ENCODE measurements at places on chromosomes 6 and 20.

DNA sequence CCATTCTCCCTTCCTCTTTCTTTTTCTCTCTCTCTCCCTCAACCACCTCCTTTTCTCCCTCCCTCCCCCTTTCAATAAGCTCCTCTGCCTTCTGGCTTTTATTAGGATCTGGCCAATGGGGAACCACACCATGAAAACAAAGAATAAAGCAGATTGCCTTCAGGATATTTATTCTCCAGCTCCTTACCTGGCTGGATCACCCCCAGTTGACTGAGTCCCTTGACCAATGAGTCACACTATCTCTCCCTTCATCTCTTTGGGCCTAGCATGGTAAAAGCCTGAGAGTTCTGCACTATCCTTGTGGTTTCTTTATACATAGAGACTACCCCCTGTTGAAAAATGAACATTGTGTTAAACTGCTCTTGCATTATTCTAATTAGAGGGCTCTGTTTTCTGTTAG, 476.8 kb downstream of the EPHA7 start:
- no peak for DNase-seq

DNA sequence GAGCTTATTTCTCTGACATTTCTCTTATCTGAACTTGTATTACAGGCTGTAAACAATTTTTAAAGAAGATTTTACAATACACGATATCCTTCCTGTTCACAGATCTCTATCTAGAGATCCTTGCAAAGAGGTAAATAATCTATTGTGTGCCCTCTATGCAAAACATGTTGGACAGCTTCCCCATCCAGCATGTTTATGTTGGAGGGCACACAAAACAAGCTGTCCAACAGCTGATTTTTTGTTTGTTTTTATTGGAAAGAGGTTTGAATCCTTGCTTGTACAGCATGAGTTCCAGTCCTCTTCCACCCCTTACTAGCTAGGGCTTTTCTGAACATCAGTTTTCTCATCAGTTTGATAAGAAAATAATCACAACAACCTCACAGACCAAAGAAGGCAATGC, 62.3 kb upstream of the SYNDIG1 start:
- DNase-seq: no peak

DNA sequence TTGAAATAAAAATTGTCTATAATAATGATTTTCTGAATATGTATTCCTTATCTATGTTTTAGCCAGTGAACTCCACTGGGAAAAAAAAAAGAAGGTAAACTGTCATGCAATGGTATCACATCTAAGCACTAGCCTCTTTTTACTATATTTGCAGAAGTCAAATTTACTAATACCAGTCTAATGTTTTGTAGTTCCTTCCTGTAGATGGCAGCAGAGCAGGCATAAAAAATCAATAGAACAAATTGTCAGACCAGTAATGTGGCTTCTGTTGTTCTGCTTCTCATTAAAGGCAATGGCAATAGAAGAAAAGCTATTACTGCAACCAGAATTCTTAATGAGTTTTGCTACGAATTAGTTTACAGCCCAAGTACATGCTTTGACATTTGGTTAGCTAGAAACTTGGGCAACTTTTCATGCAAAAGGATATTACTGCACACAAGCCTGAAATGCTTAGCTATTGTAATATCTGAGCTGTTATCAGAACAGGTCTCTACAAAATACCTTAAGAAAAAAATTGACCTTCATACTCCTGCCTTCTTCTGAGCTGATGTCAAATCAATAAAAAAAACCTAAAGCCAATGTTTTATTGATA, 476.9 kb downstream of the KHDRBS2 start:
- DNase-seq: no peak

DNA sequence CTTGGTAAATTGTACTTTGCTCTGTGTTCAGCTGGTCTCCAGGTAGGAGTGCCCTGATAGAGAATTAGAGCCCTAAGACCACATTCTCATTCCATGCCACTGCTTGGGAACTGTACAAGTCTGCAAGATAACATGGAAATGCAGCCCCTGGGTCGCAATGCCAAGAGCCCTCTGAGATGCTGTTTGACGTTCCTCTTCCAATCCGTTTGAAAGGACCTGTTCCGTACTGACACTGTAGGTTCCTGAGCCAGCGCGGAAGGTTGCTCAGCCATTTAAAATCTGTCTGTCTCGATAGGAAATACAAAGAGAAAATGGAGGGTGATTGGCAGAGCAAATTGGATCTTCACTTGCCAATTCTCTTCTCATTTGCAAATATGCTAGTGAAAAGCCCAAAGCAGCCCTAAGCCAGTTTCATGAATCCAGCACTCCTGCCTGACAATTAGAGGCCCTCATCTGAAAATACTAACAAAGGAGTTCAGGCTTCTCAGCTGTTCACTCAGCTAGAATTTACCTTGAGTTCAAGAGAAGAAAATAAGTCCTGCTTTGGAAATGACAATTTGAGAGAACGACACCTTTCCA, 100.6 kb upstream of the AFDN start:
- DNase-seq: no peak

- no peak for DNase-seq
Observed at GRCh38 chr20:24692446-24693200, 223.2 kb downstream of the SYNDIG1 start.

DNA sequence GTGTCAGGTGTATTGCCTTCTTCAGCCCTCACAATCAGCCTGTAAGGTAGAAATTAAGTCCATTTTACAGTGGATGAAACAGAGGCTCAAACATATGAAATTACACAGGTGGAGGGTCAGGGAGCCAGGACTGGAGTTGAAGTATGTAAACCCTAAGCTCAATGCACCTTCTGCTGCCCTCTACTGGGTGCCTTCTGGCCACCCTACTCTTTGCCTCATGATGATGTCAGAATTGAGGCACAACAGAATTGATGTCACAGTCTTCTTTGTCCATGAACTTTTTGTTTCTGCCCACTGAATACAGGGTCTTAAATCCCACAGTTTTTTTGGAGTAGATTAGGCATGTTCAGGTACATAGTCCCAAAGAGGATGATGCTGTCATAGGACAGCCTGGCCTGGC, 400.8 kb upstream of the CHD6 start:
- DNase-seq: no peak

DNA sequence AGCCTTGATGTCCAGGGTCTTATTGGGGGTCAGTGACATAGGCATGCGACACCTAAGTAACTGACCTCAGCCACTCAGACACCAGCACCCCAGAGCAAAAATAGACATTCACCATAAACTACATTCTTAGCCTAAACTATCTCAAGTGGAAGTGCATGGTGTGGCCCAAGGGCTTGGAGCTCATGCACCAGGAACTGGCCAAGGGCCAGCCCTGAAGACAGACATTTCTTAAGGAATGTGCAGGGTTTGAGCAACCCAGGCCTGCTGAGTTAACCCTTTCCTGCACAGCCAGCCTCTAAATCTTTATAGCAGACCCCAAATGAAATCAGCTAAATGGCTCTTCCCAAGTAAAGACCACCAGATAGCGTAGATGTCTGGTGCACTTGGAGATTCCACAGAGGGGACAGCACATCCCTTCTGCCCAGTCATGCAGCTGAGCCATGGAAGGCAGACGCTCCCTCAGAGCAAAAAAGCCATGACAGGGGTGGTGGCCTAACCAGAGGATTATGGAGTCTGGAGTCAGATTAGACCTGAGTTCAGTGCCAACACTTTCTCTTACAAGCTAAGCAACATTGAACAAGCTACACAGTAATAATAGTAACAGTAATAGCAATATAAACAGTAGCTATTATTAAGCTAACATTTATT, 222.6 kb downstream of the ZMYND8 start:
- DNase-seq: no peak

DNA sequence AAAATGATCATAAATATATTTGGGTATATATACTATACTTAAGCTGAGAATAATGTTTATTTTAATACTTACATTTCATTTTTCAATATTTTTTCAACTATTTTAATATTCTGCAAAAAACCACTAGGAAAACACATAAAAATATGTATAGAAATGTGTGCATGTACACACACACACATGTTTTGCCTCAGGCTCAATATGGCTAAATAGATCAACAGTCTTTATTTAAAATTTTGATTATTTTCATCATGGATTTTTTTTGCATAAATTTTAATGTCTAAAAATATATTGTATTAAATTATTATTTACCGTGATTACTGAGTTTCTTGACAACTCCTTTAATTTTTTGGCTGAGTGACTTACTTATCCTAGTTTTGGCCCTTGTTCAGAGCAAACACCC, 846.5 kb downstream of the DHX35 start:
- no peak for DNase-seq

DNA sequence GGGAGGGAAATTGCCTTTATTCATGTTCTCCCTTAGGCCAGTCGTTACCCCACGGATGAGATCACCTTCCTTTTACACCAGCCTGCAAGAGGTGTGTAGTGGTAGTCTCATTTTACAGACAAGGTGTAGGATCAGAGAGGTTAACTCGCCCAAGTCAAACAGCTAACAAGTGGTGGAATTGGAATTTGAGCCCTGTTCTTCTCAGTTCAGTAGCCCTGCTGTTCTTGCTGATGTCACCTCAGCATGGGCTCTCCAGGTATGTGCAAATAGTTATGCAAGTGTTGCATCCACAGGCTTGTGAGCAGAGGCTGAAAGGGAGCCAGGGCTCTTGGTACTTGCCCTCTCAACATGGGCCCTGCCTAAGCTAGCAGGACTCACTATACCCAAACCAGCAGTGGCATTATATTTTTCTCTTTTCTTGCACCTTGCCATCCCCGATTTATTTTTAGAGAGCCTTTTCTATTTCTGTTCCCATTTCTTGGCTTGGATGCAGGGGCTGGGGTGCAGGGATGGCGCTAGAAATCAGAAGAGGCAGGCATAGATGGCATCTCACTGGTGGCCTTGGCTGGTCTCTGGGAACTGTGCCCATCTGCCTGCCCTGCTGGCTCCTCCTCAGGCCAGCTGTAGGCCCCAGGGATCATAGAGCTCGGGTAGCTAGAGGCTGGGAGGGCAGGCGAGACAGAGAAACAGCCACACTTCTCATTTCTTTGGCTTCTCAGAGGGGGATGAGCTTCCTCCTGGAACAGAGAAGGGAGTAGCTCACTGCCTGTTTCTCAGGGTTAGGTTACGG, 18.2 kb downstream of the PPARD start:
- peak; percentile 73 for DNase-seq

- no peak for DNase-seq
Observed at GRCh38 chr6:98669371-98669770, 165.0 kb upstream of the POU3F2 start.

DNA sequence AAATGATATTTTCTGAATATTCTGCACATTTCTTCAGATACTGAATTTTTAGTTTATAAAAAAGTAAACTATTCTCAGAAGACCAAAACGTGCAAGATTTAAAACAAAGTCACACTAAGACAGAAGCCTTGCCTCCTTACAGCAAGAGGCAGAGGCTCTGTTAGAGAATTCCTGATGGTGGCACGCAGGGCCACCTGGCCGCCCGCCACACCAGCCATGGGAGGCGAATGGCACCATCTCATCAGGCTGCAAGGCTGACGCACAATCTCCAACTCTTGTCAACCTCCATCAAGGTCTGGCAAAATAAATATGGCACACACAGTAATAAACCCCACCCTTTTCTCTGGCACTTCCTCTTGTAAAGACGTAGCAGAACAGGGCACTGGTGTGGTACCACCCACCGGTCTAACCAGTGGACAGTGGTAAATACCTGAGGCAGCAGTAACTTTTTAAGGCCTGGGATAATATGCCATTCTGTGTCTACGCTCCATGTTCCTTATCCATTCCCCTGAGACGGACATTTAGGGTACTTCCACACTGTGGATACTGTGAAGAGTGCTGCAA, 111.4 kb downstream of the WDR27 start:
- DNase-seq: no peak

- no peak for DNase-seq
Observed at GRCh38 chr6:147366290-147366689, 142.2 kb upstream of the SAMD5 start.

- DNase-seq: no peak
Observed at GRCh38 chr20:48866936-48867335, 39.1 kb upstream of the PREX1 start.

DNA sequence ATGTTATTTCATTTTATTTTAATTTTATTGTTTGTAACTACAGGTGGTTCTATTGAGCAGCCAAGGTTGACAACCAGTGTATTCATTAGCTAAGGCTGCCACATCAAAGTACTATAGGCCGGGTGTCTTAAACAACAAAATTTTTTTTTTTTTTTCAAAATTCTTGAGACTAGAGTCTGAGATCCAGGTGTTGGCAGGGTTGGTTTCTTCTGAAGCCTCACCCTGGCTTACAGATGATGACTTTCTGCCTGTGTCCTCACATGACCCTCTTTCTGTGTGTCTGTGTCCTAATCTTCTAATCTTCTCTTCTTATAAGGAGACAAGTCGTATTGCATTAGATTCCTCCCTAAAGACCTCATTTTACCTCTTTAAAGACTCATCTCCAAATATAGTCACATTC, 208.4 kb downstream of the MANEA start:
- DNase-seq: no peak

GRCh38 chr20:58054780-58055373, 173.6 kb downstream of the ANKRD60 start:
- peak; percentile 27 for DNase-seq

- DNase-seq: no peak
Observed at GRCh38 chr6:4610256-4610655, 165.9 kb upstream of the CDYL start.

- no peak for DNase-seq
Observed at GRCh38 chr6:132491303-132491702, 21.6 kb downstream of the STX7 start.

GRCh38 chr20:49985617-49986016, 2.8 kb downstream of the SNAI1 start:
- DNase-seq: no peak

DNA sequence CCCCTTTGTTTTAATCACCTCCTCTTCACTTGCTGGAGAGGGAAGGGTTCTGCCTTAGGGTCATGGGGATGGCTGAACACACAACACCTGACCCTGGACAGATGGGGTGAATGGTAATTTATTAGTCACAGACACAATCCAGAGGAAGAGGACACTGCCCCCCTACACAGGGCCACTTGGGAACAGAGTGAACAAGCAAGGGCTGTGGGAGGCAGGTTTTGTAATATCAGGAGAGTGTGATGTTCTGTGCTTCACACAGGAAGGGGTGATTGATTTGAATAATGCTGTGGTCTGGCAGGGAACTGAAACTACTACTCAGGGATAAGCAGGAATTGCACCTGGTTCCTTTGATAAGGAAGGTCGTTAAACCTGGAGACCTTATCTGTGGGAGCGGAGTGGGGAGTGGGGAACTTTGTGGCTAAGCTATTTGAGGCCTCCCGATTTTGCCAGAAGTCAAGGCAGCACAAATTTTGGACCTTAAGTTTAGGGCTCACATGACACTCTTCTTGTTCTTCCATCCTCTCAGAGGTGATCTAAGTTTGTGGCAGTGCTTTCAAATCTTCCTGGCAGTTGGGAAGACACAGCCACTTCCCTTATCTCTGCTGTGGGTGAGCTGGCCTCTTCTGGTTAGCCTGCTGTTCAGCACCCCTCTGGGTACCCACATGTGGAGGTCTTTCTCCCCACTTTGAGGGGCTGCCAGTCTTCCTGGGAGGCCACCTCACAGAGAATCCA, 77.8 kb downstream of the CD164 start:
- DNase-seq: no peak

GRCh38 chr6:105326833-105327770, 75.8 kb downstream of the PREP start:
- DNase-seq: no peak
